ENCODE measurements at places on chromosomes 11 and 22.

GRCh38 chr11:122812638-122813037 lies 25.7 kb upstream of the CRTAM start:
- no peak for DNase-seq

DNA sequence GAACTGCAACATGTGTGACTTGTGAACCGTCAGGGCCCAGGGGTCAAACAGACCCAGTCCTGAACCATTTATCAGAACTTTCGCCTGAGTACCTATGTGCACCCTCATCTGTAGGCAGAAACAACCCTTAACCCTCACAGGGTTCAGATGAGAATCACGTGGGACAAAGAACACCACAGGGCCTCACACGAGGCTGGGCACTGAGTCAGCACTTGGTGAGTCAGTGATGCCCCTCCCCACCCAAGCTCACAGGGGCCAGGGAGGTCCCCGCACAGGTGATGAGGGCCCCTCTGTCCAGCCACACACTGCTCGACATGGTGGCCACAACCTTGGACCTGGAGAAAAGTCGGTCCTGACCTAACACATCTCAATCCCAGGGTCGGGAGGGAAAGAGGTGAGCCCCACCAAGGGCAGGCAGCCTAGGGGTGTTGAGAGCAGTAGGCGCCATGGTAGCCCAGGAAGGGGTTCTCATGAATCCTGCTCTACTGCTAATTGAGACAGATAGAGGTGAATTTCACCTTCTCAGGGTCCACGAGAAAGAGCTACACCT lies 176.4 kb downstream of the SHANK2 start:
- no peak for DNase-seq

- DNase-seq: no peak
These were observed 539 bp downstream of the SIRT3 start for GRCh38 chr11:235609-235996.

GRCh38 chr11:27350511-27350910 lies 12.5 kb downstream of the CCDC34 start:
- no peak for DNase-seq

DNA sequence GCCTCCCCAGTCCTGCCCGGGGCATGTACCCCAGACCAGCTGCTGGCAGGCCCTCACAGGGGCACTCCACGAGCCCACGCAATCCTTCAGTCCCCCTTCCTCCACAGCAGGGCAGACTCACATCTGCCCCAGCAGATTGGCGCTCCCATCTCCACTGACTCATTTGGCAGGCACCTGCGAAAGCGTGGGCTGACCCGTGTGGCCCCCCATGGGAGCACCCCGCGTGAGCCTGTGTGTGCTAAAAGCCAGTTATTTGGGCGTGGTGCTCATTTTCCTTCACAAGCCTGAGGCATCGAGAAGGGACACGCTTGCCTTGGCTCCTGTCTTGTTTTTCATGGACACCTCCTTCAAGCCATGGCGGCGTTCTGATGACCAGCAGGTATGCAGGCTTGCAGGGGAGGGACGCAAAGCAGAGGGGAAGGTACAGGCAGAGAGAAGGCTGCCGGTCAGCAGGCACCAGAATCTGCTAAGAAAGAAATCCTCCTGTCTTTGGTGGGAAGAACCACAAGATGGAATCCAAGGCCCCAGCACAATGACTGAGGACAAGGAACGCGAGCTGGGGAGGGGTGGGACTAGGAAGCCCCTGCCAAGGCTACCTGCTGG lies 8.6 kb downstream of the NECTIN1 start:
- DNase-seq: no peak

All from GM19239 (cell line).